ENCODE measurements at places on chromosomes 11 and 22. TPM values are rescaled to one million over a fixed set of nuclear protein-coding genes. Genes with fewer than 3 reads are reported as not detected.

- no peak for DNase-seq
Observed at GRCh38 chr22:39905687-39906086, 4.8 kb downstream of the GRAP2 start.

- DNase-seq, result no peak
Observed at GRCh38 chr22:39153220-39153717, 789 bp upstream of the CBX7 start.

- DNase-seq, result no peak
Observed at GRCh38 chr11:4083198-4083597, 11.4 kb upstream of the RRM1 start.

- no peak for DNase-seq
Observed at GRCh38 chr11:12775955-12776354, 101.7 kb downstream of the TEAD1 start.

DNA sequence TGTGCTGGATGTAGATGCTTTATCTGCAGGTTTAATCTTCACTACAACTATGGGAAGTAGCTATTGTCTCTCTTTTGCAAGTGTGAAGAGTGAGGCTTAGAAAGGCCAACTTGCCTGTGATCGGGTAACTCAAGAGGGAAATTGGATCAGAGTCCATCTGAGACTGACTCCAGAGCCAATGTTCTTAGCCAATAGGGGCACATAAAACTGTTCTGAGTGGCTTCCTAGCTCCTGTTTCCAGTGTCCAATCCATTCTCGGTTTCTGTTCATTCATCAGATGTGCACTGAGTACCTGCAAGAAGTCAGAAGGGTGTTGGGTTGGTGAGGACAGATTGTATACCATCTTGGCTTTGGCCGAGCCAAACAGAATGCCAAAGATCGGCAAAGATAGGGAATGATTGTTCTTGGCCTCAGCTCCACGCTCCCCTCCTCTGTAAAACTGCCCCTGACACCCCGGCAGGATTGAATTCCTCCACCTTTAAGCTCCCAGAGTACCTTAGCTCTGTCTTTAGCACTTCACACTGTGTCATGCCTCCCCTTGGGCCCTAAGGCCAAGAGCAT is 100.0 kb downstream of the PTPRJ start:
- DNase-seq, result no peak

DNA sequence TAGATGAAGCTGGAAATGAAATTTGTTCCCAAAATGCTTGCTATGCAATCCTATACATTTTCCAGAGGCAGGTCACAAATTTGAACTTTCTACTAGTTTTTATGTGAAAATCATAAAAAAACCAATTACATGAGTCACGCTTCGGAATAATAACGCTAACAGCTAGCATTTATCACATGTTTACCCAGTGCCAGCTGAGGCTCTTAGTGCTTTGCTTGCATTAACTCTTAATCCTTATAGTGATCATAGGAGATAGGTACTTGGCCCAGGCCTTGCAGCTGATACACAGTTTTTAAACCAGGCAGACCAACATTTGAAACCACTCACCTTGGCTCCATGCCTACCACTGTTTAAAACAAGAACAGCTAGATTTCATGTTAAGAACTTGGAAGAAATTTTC is 131.8 kb upstream of the RAG2 start:
- DNase-seq, result no peak

DNA sequence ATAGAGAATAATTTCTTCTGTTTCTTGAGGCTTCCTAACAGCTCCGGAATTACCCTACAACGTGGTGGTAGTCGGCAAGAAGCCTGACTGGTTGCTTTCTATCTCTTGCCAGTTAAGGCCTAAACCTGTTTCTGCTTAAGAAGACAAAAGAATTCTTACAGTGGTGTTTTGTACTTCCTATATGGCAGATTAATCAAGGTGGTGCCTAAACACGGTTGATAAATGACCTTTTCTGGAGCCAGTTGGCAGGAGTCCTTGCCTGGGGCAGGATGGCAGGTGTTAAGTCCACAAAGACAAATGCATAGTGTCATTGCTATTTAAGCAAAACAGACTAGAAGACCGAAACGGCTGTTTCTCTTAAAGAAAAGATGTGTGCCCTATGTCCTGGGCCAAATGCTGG is 9.9 kb downstream of the GVQW3 start:
- DNase-seq, result no peak

IGSF22 gene
- total RNA-seq, result 1.3 TPM

EMID1 gene
- total RNA-seq, result not detected

All from activated naive CD8-positive, alpha-beta T cell treated with anti-CD3 and anti-CD28 coated beads for 36 hours (primary cell).